ENCODE measurements at places on chromosomes 7 and 10. TPM values are rescaled to one million over a fixed set of nuclear protein-coding genes. Genes with fewer than 3 reads are reported as not detected.

Gene ANAPC16
- 46.6 TPM for total RNA-seq

- no peak for DNase-seq
Measured at GRCh38 chr10:14093730-14094484, 236.8 kb downstream of the FRMD4A start.

- DNase-seq: no peak
Measured at GRCh38 chr10:22615101-22615500, 99.3 kb downstream of the PIP4K2A start.

- DNase-seq: no peak
Measured at GRCh38 chr7:151647874-151648273, 128.2 kb upstream of the RHEB start.

- DNase-seq: no peak
Measured at GRCh38 chr10:112092519-112092918, 91.0 kb downstream of the GPAM start.

DNA sequence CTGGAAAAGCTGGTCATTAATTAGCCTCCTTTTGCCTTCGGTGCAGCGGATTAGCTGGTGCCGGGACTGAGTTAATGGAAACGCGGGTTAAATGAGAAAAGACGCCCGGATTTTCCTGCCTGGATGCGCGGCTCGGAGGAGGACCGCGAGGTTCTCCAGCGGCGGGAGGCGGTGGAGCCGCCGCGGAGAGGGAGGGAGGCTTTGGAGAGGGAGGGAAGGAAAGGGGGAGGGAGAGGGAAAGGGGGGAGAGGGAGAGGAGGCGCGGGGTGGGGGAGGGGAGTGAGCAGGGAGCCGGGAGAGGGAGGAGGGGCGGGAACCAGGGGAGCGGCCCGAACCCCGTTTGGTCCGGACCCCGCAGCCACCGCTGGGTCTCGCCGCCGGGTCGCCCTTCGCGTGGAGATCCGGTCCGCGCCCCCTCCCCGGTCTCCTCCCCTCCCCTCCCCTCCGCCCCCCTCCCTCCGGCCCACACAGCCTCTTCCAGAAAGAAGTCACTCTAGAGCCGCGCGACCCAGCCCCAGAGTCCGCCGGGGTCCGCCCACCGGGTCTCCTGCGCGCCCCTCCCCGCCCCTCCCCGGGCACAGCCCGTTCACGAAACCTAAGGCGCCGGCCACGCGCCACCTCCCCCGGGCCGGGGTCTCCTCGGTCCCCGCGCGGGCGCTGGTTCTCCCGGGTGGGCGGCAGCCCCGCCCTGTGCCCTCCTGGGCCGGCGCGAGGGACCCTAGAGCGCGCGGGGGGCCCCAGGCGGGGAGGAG, 347.5 kb downstream of the DNAJB6 start:
- no peak for DNase-seq

DNA sequence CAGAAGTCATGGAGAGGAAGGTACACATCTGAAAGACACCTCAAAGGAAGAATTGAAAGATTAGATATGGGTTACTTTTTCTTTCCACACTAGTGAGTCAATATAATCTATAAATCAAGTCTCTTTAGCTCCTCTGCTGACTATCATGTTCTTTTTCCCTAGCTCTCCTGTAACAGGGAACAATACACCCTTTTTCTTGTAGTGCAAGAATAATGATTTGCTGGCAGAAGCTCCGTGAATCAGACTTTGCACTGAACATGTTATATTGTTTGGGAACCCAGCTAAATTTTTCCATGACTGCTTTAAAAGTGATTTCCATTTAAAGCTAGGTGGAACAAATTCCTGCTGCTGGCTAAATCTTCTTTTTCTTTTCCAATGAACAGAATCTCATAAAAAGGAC, 756.6 kb upstream of the C7orf33 start:
- no peak for DNase-seq

GRCh38 chr10:93006435-93007039, 54.1 kb upstream of the CYP26C1 start:
- DNase-seq: no peak
